ENCODE measurements at places on chromosomes 2 and 18. TPM values are rescaled to one million over a fixed set of nuclear protein-coding genes. Genes with fewer than 3 reads are reported as not detected.

- no peaks in the 10 kb centered on the region for H3K27me3 ChIP-seq
- DNase-seq: no peak
- no peaks in the 10 kb centered on the region for H3K36me3 ChIP-seq
- H3K4me3 ChIP-seq: no peak overlapping the region
- no peaks in the 10 kb centered on the region for H3K4me1 ChIP-seq
These were observed 1672.7 kb upstream of the TMEFF2 start for GRCh38 chr2:193867454-193867853.

GRCh38 chr2:12282780-12283695 is 433.7 kb upstream of the TRIB2 start:
- DNase-seq: no peak
- no peak overlapping the region for H3K27ac ChIP-seq
- peaks cover 9% of the 10 kb centered on the region for H3K4me1 ChIP-seq
- no peaks in the 10 kb centered on the region for H3K27me3 ChIP-seq
- no peak overlapping the region for H3K4me3 ChIP-seq
- no peaks in the 10 kb centered on the region for H3K36me3 ChIP-seq

GRCh38 chr2:239164335-239164871 is 236.4 kb downstream of the HDAC4 start:
- no peak overlapping the region for H3K27ac ChIP-seq
- no peaks in the 10 kb centered on the region for H3K27me3 ChIP-seq
- H3K36me3 ChIP-seq: peaks cover 20% of the 10 kb centered on the region

- DNase-seq: no peak
- H3K27ac ChIP-seq: no peak overlapping the region
- H3K36me3 ChIP-seq: no peaks in the 10 kb centered on the region
- no peaks in the 10 kb centered on the region for H3K4me1 ChIP-seq
These were observed 104.6 kb downstream of the UNC80 start for GRCh38 chr2:209876211-209876610.

Gene ELMOD3
- 12.3 TPM for total RNA-seq

Gene MPHOSPH10
- total RNA-seq: 18.1 TPM

Gene EFR3B
- 10.6 TPM for total RNA-seq

Gene LGALSL
- 33.4 TPM for total RNA-seq

GRCh38 chr18:4107049-4107467 is 348.0 kb downstream of the DLGAP1 start:
- no peaks in the 10 kb centered on the region for H3K36me3 ChIP-seq
- H3K4me1 ChIP-seq: no peaks in the 10 kb centered on the region
- H3K4me3 ChIP-seq: no peak overlapping the region
- no peaks in the 10 kb centered on the region for H3K27me3 ChIP-seq

- DNase-seq: peak; percentile 79
- no peak overlapping the region for H3K4me3 ChIP-seq
- H3K36me3 ChIP-seq: peaks cover 22% of the 10 kb centered on the region
- H3K27me3 ChIP-seq: no peaks in the 10 kb centered on the region
These were observed 13.8 kb downstream of the HS1BP3 start for GRCh38 chr2:20637147-20637546.

Gene C2orf66
- total RNA-seq: 0.39 TPM

GRCh38 chr18:75915941-75916623 is 488.6 kb upstream of the SMIM21 start:
- H3K4me3 ChIP-seq: no peak overlapping the region
- no peaks in the 10 kb centered on the region for H3K36me3 ChIP-seq
- no peak overlapping the region for H3K27ac ChIP-seq

All from adrenal gland (tissue), 19 donors.